ENCODE measurements at places on chromosomes 2 and 18. TPM values are rescaled to one million over a fixed set of nuclear protein-coding genes. Genes with fewer than 3 reads are reported as not detected.

PJVK gene
- 1.6 TPM for polyA plus RNA-seq

ANO7 gene
- 2.6 TPM for polyA plus RNA-seq

FMNL2 gene
- 3.8 TPM for polyA plus RNA-seq

MRPL33 gene
- 340 TPM for polyA plus RNA-seq

IL37 gene
- polyA plus RNA-seq = not detected

KCNIP3 gene
- polyA plus RNA-seq = 3.7 TPM

SLC4A5 gene
- 0.35 TPM for polyA plus RNA-seq

GLI2 gene
- polyA plus RNA-seq = 9.0 TPM

IL1RL1 gene
- 0.13 TPM for polyA plus RNA-seq

NPPC gene
- polyA plus RNA-seq = 0.29 TPM

DNA sequence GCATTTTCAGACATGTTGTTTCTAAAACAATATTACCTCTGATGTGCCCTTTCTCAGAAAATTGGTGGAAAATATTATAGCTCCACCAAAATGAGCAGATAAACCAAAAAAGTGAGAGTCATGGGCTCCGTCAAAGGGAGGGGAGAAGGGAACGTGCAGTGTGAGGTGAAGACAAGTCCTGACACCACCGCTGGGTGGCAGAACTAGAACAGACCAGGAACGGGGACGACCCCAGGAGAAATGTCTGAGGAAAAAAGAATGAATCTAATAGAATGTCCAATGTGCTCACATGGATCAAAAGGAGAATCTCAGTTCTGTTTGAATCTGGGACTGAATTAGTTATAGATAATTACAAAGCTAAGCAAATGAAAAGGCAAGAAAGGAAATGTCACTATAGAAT is 22.6 kb upstream of the BCL2 start:
- DNase-seq = peak; percentile 37

DNA sequence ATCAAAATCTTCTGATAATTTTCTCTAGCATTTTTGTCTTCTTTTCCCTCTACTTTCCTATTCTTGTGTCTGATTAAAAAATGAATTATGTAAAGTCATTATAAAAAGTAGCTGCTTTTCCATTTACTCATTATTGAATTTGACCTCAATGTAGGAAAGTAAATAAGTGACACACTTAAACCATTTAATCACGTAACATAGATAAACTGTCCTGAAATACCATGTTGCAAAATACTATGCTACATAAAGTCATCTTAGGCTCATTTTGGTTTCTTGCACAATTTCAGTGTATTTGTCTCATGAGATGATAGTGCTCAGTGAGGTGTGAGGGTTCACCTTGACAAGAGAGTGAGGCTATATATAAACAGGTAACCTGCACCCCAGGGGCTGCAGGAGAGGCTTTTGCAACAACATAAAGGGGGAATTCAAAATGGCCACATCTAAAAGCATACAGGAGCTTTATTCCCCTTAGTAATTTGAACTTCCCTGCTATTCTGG is 502.7 kb downstream of the RNF144A start:
- no peak for DNase-seq

GRCh38 chr2:69242651-69243051 is 144.4 kb downstream of the GFPT1 start:
- DNase-seq = peak; percentile 86

GRCh38 chr2:240510513-240511210 is 47.1 kb downstream of the ANKMY1 start:
- no peak for DNase-seq

DNA sequence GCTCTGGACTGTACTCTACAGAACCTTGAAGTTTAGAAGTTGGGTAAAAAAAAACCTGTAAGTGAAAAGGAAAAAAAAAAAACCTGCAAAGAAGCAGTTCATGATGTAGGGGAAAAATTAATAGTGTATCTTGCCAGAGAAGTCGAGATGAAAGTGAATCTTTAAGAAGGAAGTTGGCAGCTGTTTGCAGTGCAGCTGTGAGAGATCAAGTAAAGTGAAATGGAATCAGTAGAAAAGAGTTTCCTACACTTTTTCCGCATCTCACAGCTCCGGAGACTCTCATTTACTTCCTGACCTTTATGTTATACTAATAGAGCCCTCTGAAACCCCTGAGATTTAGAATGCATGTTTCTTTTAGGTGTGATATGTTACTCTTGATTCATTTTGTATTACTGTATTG is 19.2 kb downstream of the RNMT start:
- no peak for DNase-seq

DNA sequence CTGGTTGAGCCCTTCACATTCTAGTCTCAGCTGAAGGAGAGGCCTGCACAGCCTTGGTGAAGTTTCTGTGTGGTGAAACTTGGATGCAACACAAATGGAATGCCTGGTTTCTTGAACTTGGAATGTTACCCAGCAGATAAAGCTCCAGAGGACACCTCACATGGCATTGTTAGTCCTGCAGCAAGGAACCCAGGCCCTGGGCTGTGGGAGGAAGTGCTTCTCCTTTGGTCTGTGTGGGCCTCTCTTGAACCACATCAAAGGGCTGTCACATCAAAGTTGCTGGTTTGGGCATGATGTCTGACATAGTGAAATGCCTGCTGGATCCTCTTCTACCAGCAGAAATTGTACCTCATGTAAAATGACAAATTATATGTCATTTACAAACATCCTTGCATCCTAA is 198.5 kb downstream of the FHOD3 start:
- peak; percentile 15 for DNase-seq

GRCh38 chr2:177155631-177156030 is 57.0 kb upstream of the HNRNPA3 start:
- DNase-seq = no peak

GRCh38 chr18:39845631-39846030 is 2109.4 kb upstream of the PIK3C3 start:
- no peak for DNase-seq

DNA sequence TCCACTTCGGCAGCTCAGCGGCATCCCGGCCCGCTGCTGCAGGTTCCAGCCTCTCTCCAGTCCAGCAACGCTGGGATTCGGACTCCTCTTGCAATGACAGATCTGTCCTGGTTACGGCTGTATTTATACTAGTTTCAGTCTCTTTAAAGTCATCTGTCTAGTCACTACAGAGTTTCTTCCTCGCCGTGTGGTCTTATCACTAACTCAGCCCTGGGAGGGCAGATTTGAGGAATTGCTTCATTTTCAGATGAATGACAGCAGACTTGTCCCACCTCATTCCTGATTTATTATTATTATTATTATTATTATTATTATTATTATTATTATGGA is 2.2 kb downstream of the KLHL29 start:
- DNase-seq = no peak

- DNase-seq = peak; percentile 80
Observed at GRCh38 chr2:28296904-28297303, 95.8 kb upstream of the FOSL2 start.

GRCh38 chr18:44342946-44343345 is 337.7 kb upstream of the SETBP1 start:
- DNase-seq = no peak

- DNase-seq = no peak
Observed at GRCh38 chr2:34098256-34098655, 499.2 kb upstream of the FAM98A start.

- DNase-seq = no peak
Observed at GRCh38 chr2:240806006-240806405, 14.0 kb downstream of the KIF1A start.

GRCh38 chr2:65030476-65031332 is 25.5 kb upstream of the CEP68 start:
- DNase-seq = no peak

DNA sequence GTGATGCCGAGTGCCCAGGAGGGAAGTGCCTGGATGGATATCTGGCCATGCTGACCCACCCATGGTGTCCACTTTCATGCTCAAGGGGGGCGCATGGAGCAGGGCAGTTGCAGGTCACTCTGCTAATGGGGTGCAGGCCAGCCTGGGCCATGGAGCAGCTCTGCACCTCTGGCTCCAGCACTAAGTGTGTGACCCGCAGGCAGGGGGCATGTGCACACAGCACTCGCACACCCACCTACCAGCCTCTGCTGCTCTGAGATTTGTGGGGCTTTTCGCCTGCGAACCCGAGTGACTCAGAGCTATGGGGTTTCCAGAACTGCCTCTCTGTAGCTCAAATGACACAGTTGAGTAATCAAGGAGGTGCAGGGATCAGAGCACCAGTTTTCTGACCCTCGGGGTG is 66.2 kb downstream of the CYP26B1 start:
- DNase-seq = peak; percentile 79

DNA sequence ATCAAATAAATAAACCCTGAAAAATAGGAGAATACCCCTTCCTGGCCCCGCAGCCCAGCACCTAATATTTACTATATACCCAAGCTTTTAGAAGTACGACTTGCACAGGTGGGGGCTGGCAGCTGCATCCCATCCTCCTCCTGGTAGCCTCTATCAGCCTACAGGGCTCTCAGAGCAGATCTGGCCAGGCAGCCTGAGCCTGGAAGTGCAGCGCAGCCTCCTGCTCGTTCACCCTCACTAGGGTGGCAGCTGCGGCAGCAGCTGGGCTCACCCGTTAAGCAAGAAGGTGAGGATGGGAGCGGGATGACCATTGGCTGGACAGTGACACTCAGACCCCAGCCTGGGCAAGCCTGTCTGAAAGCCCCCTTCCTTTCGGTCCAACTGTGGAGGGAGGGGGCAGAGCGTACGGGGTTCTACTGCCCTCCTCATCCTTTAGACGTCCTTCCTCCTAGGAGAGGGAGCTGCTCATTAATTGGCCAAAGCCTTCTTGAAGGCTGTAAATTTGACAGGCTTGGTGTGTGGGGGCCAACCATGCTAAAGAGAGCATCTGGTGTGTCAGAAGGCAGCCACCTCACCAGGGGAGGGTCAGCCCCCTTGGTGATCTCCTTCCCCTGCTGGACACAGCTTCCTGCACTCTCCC is 23.3 kb downstream of the MPHOSPH10 start:
- DNase-seq = no peak

- DNase-seq = no peak
Observed at GRCh38 chr2:203440671-203441070, 94.4 kb downstream of the RAPH1 start.

DNA sequence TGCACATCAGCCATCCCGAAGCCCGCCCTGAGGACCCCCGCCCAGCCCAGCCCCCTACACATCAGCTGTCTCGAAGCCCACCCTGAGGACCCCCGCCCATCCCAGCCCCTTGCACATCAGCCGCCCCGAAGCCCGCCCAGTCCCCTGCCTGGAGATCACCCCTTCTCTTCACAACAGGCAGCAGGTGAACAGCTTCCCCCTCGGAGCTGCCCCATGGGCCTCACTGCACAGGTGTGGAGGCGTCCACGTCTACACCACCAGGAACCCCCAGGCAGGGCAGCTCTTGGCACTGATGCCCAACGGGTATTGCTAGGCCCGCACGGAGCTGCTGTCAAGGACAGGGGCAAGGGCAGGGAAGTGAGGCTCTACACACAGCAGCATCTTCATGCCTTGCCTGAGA is 137.6 kb downstream of the HDAC4 start:
- DNase-seq = no peak

GRCh38 chr2:214765180-214765579 is 44.3 kb downstream of the BARD1 start:
- DNase-seq = no peak

DNA sequence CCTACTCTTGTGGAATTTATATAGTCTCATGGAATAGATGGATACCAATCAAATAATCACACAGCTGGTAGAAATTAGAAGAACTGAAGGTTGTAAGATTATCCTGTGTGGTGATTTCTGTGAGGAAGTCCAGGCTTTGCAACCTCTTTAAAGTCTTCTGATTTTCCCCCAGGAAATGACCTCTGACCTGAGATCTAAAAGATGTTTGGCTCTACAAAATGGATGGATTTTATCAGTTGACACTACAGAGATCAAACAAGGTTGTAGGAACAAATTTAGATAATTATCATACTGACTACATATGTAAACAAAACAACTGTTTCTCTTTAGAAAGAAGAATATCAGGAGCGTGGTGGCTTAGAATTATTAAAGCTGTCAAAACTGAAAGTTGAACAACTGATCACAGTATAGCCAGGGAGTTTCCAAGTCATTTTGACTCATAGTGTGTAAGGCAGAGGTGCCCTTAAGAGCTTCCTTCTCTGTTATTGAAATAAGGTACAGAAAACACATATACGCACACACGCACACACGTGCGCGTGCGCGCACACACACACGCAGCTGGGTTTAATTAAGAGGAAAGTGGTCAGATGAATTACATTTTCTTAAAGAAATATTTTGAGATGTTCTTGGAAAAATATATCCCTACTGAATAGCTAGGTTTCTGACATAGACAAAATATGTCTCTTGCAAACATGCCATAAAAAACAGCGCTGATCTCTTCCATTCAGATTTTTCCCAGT is 35.5 kb upstream of the PELI1 start:
- DNase-seq = peak; percentile 48

- no peak for DNase-seq
Observed at GRCh38 chr2:216059233-216059834, 22.3 kb downstream of the PECR start.
